Bronchial epithelial cell (primary cell): ENCODE measurements at places on chromosomes 3 and 15. TPM values are rescaled to one million over a fixed set of nuclear protein-coding genes. Genes with fewer than 3 reads are reported as not detected.

- DNase-seq, result no peak
These were observed 49.1 kb upstream of the LIMD1 start for GRCh38 chr3:45545476-45545875.

DNA sequence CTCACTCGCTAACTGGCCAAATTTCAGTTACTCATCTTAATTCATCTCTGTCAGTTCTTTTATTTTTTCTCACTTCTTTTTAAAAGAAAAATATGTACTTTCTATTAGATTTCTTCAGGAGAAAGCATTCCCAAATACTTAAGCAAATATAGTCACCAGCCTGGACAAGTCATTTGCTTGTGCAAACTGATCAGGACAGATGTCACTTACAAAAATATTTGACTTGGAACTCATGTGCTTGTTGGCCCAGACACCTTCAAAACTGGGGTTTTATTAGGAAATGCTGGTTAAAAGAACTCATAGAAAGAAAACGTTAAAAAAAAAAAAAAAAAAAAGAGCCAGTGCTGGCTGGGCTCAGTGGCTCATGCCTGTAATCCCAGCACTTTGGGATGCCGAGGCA lies 31.3 kb upstream of the FOXP1 start:
- peak; percentile 12 for DNase-seq

- no peak for DNase-seq
These were observed 26.0 kb downstream of the CYP19A1 start for GRCh38 chr15:51312166-51313073.

GRCh38 chr15:69478259-69478781 lies 25.7 kb downstream of the RPLP1 start:
- DNase-seq, result no peak

GRCh38 chr3:146019508-146019907 lies 141.5 kb downstream of the PLOD2 start:
- no peak for DNase-seq

- DNase-seq, result no peak
These were observed 88.2 kb downstream of the RBPMS2 start for GRCh38 chr15:64687172-64687571.

DNA sequence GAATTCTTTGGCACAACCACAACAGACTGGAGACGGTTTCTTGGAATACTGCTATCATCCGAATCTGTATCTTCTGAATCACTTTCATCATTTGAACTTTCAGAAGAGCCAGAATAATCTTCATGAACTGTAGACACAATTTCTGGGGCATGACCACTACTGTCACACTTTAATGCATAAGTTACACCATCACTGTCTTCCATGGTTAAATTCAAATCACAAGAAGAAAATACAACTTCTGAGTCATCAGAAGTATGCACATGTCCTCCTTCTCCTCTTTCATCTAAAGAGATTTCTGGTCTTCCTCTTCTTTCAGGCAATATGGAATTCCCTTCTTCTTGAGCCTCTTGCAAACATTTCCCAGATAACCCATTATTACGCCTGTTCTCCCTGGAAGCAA lies 42.5 kb downstream of the SETD2 start:
- no peak for DNase-seq

GRCh38 chr3:136437043-136437442 lies 186.9 kb downstream of the PCCB start:
- no peak for DNase-seq

DNA sequence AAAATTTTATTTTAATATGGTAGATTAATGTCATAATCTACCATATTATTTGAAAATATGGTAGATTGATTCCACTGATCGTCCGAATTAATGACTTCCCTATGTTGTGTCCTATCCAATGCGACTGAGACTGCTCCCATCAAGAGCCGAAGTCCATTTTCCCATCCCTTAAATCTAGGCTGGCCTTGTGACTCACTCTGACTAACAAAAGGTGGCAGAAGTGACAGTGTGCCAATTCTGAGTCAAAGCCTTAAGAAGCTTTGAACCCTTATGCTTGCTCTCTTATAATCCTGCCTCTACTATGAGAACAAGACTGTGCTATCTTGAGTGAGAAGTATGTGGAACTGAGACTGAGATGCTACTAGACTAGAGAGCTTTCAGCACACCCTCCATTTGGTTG lies 387.2 kb downstream of the ROBO1 start:
- DNase-seq, result no peak

DNA sequence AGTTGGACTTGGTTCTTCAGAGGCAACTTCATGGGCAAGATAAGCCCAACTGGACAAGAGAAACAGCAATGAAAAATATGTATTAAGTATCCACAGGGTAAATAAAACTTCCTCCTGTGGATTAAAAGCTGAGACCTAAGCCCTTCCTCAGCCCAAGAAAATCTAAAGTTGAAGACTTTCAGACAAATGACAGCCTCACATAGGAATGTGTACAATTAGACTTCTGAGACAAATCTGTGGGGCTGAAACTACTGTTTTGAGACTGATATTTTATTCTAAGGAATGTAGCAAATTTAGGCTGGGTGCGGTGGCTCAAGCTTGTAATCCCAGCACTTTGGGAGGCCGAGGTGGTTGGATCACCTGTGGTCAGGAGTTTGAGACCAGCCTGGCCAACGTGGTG lies 74.2 kb upstream of the IL12A start:
- no peak for DNase-seq

DNA sequence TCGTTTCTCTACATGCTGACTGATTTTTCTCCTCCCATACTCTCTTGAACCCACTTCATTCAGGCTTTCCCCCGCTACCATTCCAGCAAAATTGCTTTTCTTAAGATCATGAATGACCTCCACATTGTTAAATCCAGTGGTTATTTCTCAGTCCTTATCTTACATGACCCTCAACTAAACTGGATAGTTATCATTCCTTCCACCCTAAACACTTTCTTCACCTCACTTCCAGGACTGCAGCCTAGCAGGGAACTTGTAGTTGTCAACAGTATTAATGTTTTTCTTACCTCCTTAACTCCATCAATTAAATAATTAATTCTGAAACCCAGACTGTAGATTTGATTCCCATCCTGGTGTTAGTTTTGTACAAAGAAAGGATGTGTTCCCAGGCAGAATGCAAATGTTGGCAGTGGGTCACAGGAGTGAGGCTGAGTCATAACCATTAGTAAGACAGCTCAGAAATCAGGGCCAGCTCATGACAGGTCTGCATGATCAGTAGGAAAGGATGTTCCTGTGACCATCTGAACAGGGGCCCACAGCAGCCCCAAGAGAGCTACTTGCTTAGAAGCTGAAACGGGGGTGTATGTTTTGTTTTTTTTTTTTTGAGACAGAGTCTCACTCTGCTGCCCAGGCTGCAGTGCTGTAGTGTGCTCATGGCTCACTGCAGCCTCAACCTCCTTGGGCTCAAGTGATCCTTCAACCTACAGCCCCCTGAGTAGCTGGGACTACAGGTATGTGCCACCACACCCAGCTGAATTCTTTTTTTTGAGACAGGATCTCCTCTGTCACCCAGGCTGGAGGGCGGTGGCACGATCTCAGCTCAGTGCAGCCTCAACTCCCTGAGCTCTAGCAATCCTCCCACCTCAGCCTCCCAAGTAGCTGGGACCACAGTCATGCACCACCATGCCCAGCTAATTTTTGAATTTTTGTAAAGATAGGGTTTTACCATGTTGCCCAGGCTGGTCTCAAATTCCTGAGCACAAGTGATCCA lies 9.1 kb downstream of the BCL2L10 start:
- DNase-seq, result peak; percentile 93

DNA sequence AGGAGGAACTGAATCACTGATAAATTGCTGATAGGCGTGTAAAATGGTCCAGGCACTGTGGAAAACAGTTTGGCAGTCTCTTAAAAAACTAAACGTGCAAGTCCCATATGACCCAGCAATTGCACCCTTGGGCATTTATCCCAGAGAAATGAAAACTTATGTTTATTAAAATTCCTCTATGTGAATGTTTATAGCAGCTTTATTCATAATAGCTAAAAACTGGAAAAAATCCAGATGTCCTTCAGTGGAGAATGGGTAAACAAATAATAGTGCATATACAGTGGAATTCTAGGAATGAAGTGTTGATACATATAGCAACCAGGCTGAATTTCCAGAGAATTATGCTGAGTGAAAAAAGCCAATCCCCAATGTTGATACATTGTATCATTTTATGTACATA lies 482.2 kb upstream of the PDZRN3 start:
- DNase-seq, result no peak

GRCh38 chr15:64454282-64454681 lies 6.1 kb upstream of the ZNF609 start:
- no peak for DNase-seq

The ITGB5 gene
- total RNA-seq, result 141 and 150 TPM in 2 replicates

The HACD3 gene
- 29.2 and 60.8 TPM in 2 replicates for total RNA-seq

The SLC30A4 gene
- total RNA-seq, result 3.4 and 6.1 TPM in 2 replicates

The ASB14 gene
- total RNA-seq, result not detected in 2 replicates

The NMB gene
- total RNA-seq, result 1.1 and 1.5 TPM in 2 replicates

The ARRDC4 gene
- total RNA-seq, result 3.9 and 80.6 TPM in 2 replicates
